Foreskin fibroblast (primary cell): ENCODE measurements at places on chromosomes 2 and 18.

GRCh38 chr18:64322189-64322588 is 173.3 kb upstream of the LINC00305 start:
- no peak for DNase-seq

DNA sequence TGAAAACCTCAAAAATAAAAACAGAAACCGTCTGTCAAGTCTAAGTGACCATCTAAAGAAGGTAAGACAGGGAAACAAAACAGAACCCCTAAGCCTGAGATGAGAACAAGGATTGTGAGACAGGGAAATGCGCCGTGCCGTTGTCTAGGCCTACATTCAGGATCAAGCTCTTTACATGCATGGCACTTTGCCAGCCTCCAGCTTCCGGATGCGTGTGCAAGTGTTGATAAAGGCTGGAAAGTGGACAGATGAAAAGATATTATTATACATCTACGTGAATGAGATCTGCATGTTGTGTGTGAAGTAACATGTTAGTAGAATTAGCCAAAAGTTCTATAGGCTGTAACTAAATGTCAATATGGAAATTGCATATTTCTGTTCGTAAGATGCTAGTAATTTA is 28.6 kb upstream of the TMEM87B start:
- DNase-seq, result no peak

GRCh38 chr2:15159751-15160177 is 401.4 kb downstream of the NBAS start:
- DNase-seq, result peak; percentile 76

DNA sequence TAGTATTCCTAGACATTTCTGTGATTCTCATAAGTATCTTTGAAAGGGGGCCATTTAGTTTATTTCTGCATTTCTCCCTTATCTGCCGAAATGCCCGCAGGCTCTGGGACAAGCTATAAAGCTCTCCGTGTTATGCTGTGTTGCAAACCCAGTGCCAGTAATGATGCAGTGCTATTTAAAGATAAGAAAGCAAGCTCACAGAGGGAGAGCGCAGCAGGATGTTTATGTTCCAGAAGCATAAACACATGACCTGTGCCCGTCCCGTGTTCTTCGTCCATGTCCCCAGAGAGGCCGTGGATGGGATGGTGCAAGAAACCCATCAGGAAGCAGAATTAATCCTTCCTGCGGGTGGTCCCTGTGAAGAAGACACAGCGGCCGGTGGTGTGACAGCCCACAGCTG is 99.4 kb downstream of the NEDD4L start:
- no peak for DNase-seq

GRCh38 chr2:32591669-32592463 is 36.0 kb upstream of the TTC27 start:
- DNase-seq, result no peak

DNA sequence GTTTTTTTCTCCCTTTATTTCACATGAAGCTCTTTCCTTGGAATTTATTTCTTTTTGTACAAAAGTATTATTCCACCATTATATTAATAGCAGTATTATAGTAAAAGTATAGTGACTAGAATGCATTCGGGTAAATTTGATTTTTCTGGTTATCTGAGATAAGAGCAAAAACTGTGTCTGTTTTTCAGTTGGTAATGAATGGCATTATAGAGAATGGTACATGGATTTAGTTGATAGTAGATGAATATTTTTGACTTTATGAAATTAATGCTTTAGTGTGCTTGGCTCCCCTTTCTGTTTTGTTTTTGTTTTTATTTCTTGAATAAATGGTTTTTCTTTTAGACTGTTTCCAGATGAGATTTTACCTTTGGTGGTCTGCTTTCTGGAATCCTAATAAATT is 71.8 kb downstream of the MTA3 start:
- DNase-seq, result no peak

DNA sequence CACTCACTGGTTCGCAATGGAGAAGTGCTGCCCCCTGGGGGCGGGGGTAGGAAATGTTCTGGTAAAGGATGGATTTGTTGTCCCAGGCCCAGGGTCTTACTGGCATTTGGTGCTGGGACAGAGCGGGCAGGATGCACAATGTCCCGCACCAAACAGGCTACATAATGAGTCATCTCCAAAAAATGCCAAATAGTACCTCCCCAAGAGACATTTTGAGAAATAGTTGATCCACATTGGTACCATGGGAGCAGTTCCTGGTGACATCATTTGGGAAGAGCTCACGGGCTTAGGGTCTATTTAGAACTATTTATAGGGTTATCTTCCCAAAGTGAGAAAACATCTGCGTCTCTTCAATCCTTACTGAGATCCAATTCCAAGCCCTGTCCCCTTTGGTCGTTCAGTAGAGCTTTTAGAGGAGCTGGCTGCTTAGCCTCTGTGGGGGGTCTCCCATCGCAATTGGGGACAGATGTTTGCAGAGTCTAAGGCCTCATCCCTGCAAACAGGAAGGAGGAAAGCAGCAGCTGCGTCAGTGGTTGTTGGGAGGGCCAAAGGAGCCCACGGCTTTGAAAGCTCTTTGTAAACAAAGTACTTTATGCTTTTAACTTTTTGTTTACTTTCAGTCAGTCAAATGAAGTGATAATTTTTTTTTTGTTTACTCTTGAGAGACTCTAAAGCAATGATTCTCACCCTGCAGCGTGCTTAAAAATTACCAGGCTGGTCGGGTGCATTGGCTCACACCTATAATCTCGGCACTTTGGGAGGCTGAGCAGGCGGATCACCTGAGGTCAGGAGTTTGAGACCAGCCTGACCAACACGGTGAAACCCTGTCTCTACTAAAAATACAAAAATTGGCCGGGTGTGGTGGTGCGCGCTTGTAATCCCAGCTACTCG is 49.3 kb downstream of the GREB1 start:
- no peak for DNase-seq

DNA sequence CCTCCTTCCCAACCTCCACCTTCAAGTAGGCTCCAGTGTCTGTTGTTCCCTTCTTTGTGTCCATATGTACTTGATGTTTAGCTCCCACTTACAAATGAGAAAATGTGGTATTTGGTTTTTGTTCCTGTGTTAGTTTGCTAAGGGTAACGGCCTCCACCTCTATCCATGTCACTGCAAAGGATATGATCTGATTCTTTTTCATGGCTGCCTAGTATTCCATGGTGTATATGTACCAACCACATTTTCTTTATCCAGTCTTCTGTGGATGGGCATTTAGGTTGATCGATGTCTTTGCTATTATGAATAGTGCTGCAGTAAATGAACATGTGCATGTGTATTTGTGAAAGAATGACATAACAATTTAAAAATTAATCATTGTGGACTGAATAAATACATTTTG is 19.5 kb upstream of the TFPI start:
- no peak for DNase-seq

GRCh38 chr2:237876951-237877491 is 17.6 kb downstream of the RAMP1 start:
- DNase-seq, result no peak

- no peak for DNase-seq
Observed at GRCh38 chr18:78767648-78768071, 212.0 kb upstream of the SALL3 start.

DNA sequence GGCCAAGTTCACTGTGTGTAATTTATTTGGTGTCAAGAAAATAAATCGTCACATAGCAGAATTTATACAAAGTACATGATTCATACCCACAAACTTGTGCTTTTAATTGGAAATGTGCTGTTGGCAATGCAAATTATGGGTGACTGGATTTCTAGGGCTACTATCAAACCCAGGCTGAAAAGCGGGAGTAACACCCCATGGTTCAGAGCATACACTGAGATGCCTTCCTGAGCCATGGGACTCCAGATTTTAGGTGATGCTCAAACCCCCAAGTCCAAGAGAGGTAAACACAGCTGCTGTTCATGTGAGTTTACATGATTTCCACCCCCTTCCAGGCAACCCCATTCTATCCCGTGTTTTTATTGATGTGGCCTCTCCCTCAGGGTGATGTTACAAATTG is 565.9 kb upstream of the ID2 start:
- peak; percentile 66 for DNase-seq

DNA sequence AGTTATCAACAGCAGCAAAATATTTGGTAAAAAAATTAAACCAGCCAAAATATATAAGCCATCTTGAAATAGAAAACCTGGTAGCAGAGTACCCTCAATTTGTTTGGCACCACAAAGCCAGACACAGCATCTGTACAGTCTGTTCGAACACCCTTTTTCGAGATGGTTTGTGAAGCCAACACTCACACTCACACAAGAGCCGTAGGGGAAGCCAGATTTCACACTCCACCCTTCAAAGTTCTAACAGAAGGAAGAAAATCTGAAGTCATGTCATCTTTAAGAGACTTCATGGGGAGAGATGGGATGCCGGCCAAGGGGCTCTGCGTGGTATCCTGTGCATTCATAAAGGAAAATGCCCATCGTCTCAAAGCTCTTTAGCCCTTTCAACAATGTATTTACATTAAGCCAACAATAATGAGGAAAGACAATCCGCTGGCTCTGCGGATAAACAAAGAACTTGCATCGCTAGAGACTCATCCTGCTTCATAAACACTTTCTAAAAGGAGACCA is 451.5 kb upstream of the CHST9 start:
- DNase-seq, result no peak

- DNase-seq, result peak; percentile 75
Observed at GRCh38 chr2:189285962-189286645, 106.5 kb upstream of the COL5A2 start.

DNA sequence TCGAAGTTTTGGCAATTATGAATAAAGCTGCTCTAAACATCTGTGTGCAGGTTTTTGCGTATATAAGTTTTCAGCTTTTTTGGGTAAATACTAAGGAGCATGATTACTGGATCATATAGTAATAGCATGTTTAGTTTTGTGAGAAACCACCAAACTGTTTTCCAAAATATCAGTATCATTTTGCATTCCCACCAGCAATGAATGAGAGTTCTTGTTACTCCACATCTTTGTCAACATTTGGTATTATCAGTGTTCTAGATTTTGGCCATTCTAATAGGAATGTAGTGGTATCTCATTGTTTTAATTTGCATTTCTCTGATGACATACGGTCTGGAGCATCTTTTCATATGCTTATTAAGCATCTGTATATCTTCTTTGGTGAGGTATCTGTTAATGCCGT is 143.4 kb upstream of the MYO3B start:
- DNase-seq, result no peak

GRCh38 chr2:178115271-178115670 is 3.0 kb downstream of the RBM45 start:
- no peak for DNase-seq

DNA sequence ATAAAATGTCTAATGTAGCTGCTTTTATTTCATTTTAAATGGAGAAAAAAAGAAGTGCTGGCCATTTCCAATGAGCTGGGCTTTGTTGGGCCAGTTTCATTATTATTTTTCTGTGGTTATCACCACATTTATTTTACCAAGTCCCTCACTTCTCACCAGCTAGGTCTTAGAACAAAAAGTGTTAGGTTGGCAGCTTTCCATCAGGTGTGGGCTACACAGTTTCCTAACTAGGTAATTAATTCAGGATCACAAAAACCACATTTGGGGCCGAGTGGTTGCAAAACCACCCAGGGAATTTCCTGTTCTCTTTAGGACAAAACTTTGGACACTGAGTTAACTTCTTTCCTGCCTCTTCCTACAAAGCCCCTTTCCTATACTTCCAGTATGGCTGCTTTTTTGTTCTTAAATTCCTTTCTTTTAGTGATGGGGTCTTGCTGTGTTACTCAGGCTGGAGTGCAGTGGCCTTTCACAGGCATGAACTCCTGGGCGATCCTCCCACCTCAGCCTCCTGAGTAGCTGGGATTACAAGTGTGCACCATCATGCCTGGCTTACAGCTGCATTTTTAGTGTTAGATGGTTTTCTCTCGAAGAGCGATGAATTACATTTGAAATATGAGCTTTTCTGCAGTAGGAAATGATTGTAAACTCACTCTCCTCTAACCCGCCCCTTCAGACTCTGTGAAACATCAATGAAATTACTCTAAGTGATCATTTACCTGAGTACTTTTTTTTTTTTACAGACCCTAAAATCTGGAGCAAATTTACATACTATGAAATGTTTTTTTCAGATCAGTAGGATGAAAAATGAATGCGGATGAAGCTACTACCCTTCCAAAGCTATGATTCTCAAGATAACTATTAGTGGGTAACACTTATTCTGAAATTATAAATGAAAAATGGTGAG is 2.6 kb upstream of the ZFP36L2 start:
- no peak for DNase-seq

- DNase-seq, result peak; percentile 59
Observed at GRCh38 chr2:177165721-177166711, 46.6 kb upstream of the HNRNPA3 start.

DNA sequence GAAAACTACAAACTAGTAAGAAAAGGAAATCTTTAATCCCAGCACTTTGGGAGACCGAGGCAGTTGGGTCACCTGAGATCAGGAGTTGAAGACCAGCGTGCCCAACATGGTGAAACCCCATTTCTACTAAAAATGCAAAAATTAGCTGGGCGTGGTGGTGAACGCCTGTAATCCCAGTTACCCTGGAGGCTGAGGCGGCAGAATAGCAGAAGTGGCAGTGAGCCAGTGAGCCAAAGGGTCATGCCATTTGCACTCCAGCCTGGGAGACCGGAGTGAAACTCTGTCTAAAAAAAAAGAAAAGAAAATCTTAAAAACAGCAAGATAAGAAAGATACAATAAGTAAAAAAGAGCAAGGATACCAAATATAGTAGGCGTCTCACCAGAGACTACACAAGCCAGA is 502.9 kb upstream of the ID2 start:
- no peak for DNase-seq

- DNase-seq, result no peak
Observed at GRCh38 chr18:44682201-44682870, 1.6 kb downstream of the SETBP1 start.

DNA sequence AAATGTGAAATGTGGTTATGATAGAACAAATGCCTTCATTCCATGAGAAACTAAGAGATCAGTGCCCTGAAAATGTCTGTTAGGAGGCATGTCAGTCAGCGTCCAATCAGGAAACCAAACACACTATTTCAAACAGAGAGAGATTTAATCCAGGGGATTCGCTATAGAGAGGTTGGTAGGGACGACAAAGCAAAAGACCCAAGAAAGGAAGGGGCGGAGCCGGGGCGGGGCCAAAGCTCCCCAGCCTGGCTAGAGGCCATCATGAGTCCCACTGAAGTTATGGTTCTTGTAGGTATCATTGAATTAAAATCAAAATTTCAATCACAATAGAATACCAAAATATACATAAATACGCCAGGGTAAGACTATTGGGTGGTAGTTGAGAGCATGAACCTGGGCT is 32.9 kb upstream of the RNF149 start:
- no peak for DNase-seq

GRCh38 chr2:134198006-134198634 is 55.8 kb upstream of the MGAT5 start:
- DNase-seq, result peak; percentile 28

- no peak for DNase-seq
Observed at GRCh38 chr2:7801212-7801611, 880.6 kb upstream of the ID2 start.

GRCh38 chr18:68017385-68017784 is 500.9 kb upstream of the DSEL start:
- no peak for DNase-seq
